ENCODE measurements at places on chromosomes 1 and 21.

DNA sequence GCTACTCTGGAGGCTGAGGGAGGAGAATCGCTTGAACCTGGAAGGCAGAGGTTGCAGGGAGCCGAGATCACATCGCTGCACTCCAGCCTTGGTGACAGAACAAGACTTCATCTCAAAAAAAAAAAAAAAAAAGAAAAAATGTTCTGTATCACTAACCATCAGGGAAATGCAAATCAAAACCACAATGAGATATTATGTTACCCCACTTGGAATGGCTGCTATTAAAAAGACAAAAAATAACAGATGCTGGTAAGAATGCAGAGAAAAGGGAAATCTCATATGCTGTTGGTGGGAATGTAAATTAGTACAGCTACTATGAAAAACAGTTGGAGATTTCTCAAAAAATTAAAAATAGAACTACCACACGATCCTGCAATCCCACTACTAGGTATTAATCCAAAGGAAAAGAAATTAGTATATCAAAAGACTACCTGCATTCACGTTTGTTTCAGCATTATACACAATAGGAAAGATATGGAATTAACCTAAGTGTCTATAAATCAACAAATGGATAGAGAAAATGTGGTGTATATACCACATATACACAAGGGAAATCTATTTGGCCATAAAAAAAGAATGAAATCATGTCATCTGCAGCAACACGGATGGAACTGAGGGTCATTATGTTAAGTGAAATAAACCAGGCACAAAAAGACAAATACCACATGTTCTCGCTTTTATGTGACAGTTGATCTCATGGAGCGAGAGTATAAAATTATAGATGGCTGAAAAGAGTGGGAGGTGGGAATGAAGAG, 62.6 kb downstream of the ABL2 start:
- no peak overlapping the region for H3K27ac ChIP-seq
- H3K4me3 ChIP-seq = no peak overlapping the region
- H3K36me3 ChIP-seq = no peaks in the 10 kb centered on the region
- H3K27me3 ChIP-seq = no peaks in the 10 kb centered on the region
- H3K4me1 ChIP-seq = peaks cover 11% of the 10 kb centered on the region

DNA sequence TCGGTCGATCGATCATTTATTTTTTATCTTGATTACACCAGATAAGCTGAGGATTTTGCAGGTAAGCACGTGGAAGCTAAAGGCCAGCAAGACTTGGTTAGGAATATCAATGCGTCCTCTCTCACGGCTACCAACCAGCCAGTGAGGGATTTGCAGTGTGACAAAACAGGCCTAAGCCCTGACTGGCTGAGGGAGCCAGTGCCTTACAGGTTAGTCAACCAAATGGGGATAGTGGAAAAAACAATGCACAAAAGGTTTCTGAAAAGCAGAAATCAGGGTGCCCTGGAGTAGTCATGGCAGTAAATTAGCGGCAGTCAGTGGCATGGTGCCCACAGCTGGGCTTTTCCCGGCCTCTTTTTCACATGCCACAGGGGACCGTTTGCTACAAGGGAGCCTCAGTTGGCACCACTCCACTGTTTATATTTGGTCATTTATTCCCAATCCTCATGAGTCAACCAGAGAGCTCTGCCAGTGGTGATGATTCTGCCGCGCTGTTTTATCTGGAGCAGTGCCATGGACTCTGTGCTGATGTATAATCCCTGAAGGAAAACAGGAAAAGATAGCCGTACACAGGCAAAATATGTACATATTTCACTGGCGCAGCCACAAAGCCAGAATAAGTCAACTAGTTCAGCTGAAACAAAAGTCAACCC, 167.6 kb downstream of the RHOU start:
- no peaks in the 10 kb centered on the region for H3K27me3 ChIP-seq
- peak overlapping the region; percentile 48 for H3K27ac ChIP-seq
- H3K36me3 ChIP-seq = no peaks in the 10 kb centered on the region

DNA sequence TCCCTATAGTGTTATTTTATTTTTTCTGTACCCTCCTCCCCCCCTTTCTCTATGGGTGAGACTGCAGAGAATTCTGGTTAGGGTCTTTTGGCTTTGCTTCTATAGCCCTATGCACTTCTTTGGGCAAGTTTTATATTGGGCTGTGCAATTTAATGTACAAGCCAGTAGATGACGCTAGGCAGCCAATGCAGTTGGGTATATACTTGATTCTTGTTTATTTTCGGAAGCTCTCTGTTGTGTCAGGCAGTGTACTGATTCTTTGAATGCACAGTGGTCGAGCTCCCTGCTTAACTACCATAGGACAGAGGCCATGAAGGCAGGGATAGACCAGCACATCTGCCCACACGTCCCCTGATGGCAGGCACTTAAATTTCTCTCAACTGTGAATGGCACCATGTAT, 34.1 kb upstream of the GPR52 start:
- H3K4me3 ChIP-seq = no peak overlapping the region
- H3K4me1 ChIP-seq = no peaks in the 10 kb centered on the region
- H3K27me3 ChIP-seq = no peaks in the 10 kb centered on the region
- H3K36me3 ChIP-seq = no peaks in the 10 kb centered on the region

DNA sequence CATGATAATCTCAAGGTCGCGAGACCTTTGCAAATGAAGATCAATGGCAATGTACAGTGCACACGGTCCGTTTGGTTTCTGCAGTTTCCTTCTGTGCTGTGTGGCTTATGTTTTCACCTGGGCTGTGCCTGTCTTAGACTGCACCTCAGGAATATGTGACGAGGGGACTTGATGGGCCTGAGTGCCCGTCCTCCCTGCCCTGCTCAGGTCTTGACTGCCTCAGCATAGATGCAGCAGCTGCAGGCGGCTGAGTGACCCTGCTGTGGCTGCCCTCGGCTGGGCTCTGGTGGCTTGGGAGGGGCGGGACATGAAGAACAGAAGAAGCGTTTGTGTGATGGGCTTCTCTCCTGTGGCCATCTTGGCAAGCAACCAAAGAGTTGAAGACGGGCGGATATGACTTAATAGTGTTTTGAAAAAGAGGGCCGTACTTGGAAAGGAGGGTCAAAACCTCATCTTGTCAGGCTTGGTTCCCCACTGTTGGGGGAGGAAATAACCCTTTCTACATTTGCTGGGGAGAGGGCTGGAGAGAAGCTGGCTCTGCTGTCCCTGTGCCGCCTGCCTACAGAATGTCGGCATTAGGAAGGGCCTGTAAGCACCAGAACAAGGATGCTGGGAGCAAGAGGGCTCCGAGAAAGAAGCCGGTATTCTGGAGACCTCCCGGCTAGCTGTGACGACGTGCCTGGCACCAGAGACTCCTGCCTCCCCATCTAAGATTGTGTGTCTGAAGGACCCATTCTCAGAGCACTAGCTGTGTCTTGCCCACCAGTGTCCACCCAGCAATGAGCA, 7.1 kb downstream of the MYBPHL start:
- no peaks in the 10 kb centered on the region for H3K4me1 ChIP-seq
- H3K36me3 ChIP-seq = no peaks in the 10 kb centered on the region
- no peaks in the 10 kb centered on the region for H3K27me3 ChIP-seq
- H3K27ac ChIP-seq = no peak overlapping the region
- no peak for DNase-seq

GRCh38 chr1:58791106-58791505, 7.3 kb upstream of the JUN start:
- no peaks in the 10 kb centered on the region for H3K36me3 ChIP-seq
- no peak overlapping the region for H3K4me3 ChIP-seq
- no peaks in the 10 kb centered on the region for H3K27me3 ChIP-seq
- no peak overlapping the region for H3K27ac ChIP-seq
- peaks cover 5% of the 10 kb centered on the region for H3K4me1 ChIP-seq

DNA sequence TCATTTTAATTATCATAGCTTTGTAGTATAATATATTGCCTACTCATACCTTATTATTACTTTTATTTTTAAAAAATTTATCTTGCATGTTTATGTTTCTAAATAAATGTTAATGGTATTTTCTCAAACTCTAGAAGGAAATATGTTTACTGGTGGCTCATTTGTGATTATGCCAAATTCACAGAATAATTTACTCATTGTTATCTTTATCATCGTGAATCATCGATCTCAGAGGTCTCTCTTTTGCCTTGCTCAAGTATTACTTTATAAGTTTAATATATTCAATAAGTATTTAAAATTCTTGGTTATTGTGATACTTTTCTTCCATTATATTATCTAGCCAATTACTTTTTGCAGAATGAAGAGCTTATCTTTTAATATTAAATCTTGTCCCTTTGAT, 836.7 kb upstream of the ADAMTS5 start:
- no peak overlapping the region for H3K4me3 ChIP-seq
- no peak for DNase-seq
- H3K4me1 ChIP-seq = no peaks in the 10 kb centered on the region
- no peaks in the 10 kb centered on the region for H3K27me3 ChIP-seq

GRCh38 chr1:30037251-30038118, 685.9 kb downstream of the MATN1 start:
- H3K36me3 ChIP-seq = no peaks in the 10 kb centered on the region
- DNase-seq = no peak
- H3K4me3 ChIP-seq = no peak overlapping the region
- H3K27me3 ChIP-seq = no peaks in the 10 kb centered on the region

- no peaks in the 10 kb centered on the region for H3K4me1 ChIP-seq
- no peaks in the 10 kb centered on the region for H3K36me3 ChIP-seq
- no peak overlapping the region for H3K4me3 ChIP-seq
Measured at GRCh38 chr1:116316373-116316772, 56.7 kb upstream of the ATP1A1 start.

DNA sequence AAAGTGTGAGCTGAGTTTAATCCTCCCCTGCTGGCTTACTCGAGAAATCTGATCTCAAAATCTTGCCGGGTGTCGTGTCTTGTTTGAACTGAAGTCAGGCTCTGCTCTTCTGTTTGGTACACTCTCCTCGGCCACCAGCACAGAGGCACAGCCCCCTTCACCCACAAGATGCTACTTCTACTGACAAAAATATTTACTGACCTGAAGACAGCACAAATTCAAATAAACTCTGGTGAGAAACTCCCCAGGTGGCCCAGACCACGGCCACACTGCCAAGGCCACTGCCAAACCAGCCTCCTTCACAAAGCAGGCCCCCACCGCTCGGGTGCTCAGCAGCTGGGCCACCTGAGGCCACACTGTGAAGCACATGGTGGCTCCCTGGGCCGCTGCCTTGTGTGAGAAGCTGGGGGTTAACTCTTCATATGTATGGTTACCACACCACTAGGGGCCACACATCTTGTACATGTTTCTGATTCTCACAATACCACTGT, 80.6 kb downstream of the TGFBR3 start:
- peaks cover 11% of the 10 kb centered on the region for H3K4me1 ChIP-seq
- no peak overlapping the region for H3K4me3 ChIP-seq
- H3K36me3 ChIP-seq = no peaks in the 10 kb centered on the region
- no peaks in the 10 kb centered on the region for H3K27me3 ChIP-seq
- no peak for DNase-seq

- no peaks in the 10 kb centered on the region for H3K27me3 ChIP-seq
- no peaks in the 10 kb centered on the region for H3K36me3 ChIP-seq
- peaks cover 91% of the 10 kb centered on the region for H3K4me1 ChIP-seq
Measured at GRCh38 chr1:2466958-2467554, 9.0 kb upstream of the PLCH2 start.

- peaks cover 3% of the 10 kb centered on the region for H3K4me1 ChIP-seq
- H3K4me3 ChIP-seq = no peak overlapping the region
- H3K27me3 ChIP-seq = no peaks in the 10 kb centered on the region
- no peaks in the 10 kb centered on the region for H3K36me3 ChIP-seq
Measured at GRCh38 chr1:54464031-54464476, 57.9 kb upstream of the SSBP3 start.

- no peak overlapping the region for H3K4me3 ChIP-seq
- no peaks in the 10 kb centered on the region for H3K36me3 ChIP-seq
- DNase-seq = peak; percentile 7
- H3K4me1 ChIP-seq = no peaks in the 10 kb centered on the region
- no peaks in the 10 kb centered on the region for H3K27me3 ChIP-seq
- H3K27ac ChIP-seq = no peak overlapping the region
Measured at GRCh38 chr1:189429610-189430009, 1048.1 kb downstream of the BRINP3 start.

DNA sequence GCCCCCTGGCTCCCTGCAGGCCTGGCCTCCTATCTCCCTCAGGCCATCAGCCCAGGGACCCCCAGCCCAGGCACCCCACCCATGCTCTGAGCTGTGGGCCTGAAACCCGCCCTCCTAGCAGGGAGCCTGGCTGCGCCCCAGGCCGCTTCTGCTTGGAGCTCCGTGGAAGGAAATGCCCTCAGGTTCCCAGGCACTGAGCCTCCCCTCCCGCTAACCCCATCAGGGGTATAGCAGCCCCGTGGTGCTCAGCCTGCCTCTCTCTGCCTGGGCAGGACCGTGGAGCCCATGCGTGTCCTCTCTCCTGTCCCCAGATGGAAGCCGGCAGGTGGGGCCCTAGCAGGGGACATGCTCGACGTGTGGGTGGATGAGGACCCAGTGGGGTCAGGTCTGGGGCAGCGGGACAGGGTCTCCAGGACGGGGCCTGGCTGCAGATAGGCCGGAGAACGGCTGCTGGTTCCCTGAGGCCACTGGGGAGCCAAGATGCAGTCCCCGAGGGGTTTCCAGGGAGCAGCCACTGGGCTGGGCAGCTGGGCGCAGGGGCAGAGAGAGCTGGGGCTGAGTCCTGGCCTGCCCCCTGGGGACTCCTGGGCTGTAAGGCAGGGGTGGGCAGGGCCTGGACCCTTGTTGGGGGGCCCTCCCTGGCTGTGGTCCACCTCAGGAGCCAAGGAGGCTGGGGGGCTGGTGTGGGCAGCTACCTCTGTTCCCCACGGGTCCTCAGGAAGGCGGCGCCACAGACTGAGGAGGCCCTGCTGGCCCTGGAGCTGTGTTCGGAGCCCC, 75.5 kb downstream of the MORN1 start:
- no peaks in the 10 kb centered on the region for H3K27me3 ChIP-seq
- peak overlapping the region; percentile 73 for H3K27ac ChIP-seq
- no peak for DNase-seq
- no peak overlapping the region for H3K4me3 ChIP-seq
- H3K36me3 ChIP-seq = no peaks in the 10 kb centered on the region

DNA sequence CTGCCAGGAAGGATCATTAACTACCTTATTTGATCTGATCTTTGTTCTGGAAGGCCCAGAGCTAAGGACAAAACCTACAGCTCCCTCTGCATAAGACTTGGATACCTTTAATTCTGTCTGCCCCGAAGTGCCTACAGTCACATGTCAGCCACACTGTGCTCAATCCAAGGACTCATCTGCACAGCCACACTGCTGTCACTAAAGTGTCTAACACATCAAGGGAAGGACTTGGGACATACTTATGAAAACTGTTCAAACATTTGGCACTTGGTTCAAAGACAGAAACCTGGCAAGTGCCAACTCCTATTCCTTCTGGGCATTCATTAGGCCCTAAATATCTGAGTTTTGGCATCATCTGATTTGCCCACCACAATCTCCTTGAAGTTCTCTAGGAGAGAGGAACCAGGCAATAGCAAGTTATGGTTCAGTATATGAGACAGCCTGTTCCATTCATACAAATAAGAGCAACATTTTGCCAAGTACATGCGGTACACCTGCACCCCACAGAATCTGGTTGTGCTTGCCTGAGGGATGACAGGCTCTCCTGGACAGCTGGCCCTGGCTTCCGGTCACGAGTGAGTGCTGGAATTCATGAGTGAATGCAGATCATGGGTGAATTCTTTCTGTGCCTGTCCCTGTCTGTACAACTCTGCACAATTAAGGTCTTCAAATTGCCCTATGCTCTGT, 105.9 kb downstream of the KCNK1 start:
- H3K27me3 ChIP-seq = peaks cover 9% of the 10 kb centered on the region
- DNase-seq = no peak
- H3K36me3 ChIP-seq = no peaks in the 10 kb centered on the region
- H3K4me3 ChIP-seq = no peak overlapping the region
- no peaks in the 10 kb centered on the region for H3K4me1 ChIP-seq
- H3K27ac ChIP-seq = no peak overlapping the region
